ENCODE measurements at places on chromosomes 12 and 14.

- no peak for DNase-seq
These were observed 90.0 kb downstream of the SINHCAF start for GRCh38 chr12:31235868-31236395.

- DNase-seq, result no peak
These were observed 5.5 kb upstream of the GPR132 start for GRCh38 chr14:105070760-105071137.

DNA sequence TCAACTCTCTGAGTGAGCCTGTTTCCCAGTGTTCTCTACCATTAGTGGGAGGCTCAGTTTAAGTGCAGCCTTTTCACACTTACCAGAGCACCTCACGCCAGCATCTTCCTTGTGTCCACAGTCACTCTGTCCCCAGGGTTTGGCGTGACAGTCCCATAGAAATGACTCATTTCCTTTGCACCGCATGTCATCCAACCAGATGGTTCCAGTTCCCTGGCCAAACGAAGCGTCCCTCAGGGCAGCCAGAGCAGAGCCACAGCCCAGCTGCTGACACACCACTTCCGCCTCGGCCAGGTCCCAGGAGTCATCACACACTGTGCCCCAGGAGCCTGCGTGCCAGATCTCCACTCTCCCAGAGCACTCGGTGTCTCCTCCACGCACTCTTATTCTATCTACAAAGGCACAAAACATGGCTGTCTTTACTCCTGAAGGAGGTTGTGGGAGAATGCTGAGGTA is 65.4 kb downstream of the ACSM4 start:
- no peak for DNase-seq

GRCh38 chr12:113796852-113797534 is 169.1 kb downstream of the RBM19 start:
- DNase-seq, result no peak

DNA sequence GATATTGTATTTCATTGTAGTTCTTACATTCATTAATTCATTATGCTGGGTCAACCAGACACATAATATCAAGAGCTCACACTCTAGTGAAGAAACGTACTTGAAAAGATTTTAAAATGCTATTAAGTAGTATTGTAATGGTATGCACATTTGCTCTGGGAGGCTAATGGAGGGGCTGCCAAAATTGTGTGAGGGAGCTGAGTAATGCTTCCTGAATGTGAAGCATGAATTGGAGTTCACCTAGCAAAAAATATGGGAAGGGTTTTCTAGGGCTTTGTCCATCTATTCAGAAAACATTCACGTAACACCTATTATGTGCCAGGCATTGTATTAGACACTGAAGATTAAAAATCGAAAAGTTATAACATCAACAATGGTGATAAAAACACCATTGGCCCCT is 403.8 kb upstream of the PDE3A start:
- no peak for DNase-seq

DNA sequence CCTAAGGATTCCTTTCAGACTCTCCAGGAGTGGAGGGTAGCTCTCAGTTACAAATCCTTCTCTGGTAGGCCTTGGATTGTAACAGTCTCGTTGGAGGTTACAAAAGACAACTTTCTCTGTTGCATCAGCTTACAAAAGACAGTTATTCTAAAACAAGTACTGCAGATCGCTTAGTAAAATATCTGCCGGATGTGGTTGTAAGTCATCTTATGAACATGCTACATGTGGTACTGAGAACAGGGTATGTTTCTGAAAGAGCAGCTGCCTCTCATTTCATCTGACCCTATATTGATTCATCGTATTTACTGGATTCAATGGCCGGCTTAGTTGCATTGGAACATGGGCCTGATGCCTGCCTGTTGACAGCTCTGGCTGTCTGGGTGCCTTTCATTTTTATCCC is 157.4 kb downstream of the PTCSC3 start:
- DNase-seq, result no peak

DNA sequence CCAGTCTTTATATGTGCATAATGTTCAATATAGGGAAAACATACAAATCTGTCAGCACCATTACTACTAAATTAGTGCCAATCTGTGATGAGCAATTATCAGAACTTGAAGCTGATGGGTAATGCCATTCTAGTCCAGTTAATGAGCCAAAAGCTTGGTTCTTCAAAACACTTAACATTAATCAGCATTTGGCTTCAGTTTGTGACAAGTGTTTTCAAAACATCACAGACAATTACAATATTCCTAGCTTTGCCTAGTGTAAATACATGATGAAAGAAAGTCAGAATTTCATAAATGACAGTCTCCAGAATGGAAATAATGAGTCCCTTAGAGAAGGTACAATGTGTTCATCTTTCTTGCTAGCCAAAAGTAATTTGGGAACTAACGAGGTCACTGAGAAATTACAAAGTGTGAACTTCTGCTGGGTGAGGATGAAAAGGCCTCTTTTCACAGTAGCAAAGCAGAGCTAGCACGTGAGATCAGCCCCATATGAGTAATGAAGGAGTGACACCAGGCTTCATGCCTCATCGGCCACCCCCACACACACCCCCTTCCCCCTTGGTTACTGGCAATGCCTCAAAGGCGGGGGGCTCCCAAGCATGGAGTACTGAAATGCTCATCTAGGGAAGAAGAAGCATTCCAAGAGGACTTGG is 180.6 kb upstream of the EEA1 start:
- no peak for DNase-seq

DNA sequence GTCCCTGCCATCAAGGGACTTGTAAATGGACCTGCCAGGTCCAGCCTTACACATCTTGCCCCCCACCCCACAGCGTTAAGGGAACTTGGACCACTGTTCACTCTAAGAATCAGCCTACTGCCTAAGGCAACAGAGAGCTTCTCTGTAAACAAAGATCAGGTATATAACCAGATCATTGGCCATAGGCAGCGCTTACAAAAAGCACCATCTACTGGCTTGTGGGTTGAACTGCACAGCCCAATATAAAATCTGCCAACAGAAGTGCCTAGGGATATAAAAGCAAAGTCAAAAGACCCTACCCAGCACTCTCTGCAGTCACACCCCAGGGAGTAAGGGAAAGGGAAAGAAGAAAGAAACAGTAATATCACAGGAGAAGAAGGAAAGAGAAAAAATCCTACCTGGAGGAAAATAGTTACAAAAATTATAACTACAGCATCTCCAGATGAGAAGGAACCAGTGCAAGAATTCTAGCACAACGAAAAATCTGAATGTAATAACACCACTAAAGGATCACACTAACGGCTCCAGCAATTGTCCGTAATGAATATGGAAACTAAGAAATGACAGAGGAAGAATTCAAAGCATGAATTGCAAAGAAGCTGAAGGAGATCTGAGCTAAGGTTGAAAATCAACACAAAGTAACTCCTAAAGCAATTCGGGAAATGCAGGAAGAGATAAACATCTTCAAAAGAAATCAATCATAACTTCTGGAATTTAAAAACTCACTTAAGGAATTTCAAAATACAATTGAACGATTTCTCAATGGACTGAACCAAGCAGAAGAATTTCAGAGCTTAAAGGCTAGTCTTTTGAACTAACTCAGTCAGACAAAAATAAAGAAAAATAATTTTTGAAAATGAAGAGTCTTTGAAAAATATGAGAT is 95.2 kb upstream of the PCED1B start:
- DNase-seq, result no peak

- no peak for DNase-seq
These were observed 413 bp downstream of the LRP6 start for GRCh38 chr12:12266389-12266872.

GRCh38 chr14:29926701-29927375 is 809 bp downstream of the PRKD1 start:
- DNase-seq, result peak; percentile 25

GRCh38 chr14:75875958-75876357 is 105.8 kb downstream of the TGFB3 start:
- no peak for DNase-seq

DNA sequence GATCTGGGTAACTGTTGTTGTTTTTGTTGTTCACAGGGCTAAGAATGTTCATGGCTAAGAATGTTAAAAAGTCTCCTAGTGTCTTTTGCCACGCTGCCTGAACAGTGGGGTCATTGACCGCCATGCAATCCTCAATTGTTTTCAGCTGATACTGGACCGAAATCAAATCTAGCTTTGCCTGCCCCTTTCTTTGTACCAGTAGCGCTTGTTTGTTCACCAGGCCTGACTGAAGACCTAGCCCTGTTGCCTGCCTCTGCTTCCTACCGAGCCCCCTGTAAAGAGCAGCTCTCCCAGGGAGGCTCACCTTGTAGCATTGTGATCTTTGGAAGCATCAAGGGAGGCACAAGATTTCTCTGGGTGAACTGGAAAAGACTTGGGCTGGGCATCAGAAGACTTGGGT is 6.7 kb downstream of the PSEN1 start:
- DNase-seq, result no peak

GRCh38 chr12:9364224-9365176 is 156.3 kb upstream of the PZP start:
- DNase-seq, result no peak

- no peak for DNase-seq
These were observed 19.1 kb downstream of the TPCN1 start for GRCh38 chr12:113240395-113240794.

DNA sequence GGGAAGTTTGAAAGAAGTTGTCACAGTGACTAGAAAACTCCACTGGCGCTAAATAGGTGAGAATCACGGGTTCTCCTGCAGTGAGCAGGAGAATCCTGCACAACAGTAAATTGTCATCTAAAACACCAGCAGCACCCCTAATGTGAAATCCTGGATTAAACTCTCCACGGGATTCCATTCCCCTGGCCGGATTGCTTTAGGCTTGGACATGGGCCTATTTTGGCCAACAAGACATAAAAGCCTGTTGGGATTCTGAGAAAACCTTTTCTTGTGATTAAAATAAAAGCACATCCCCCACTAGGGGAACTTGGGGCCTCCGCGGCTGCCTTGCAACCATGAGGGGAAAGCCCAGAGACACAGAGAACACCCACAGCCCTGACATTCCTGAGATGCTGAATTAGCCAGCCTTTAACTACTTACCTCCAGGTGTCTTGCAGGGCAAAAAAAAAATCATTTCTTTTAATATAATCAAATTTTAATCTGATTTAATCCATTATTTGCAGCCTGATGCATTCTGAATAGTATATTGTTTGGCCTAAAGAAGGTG is 21.0 kb upstream of the TSPAN11 start:
- DNase-seq, result no peak

GRCh38 chr14:26180221-26180620 is 417.6 kb downstream of the NOVA1 start:
- no peak for DNase-seq

DNA sequence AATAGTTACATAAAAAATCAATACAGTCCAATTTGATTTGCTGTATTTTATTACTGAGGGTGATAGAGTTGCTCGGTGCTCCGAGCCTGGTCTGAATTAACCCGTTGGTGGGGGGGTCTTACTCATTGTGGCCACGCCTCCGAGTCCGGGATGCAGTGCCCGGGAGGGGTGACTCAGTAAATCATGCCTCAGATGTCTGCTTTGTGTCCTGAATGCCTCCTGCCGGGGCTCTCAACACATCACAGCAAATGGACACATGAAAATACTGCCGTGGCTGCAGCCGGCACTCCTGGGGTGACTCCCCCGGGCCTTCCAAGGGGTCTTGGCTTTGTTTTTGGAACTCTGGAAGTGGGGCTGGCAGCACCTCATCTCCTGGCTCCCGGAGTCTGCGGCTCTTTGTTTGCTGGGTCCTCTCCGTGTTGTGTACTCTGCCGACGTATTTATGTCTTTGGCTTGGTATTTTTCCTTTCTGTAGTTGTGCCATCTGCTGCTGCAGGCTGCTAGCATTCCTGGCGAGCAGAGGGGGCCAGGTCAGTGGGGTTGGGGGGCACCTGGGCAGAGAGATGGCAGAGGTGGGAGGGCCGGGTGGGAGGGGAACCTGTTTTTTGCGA is 129.0 kb downstream of the AACS start:
- no peak for DNase-seq

DNA sequence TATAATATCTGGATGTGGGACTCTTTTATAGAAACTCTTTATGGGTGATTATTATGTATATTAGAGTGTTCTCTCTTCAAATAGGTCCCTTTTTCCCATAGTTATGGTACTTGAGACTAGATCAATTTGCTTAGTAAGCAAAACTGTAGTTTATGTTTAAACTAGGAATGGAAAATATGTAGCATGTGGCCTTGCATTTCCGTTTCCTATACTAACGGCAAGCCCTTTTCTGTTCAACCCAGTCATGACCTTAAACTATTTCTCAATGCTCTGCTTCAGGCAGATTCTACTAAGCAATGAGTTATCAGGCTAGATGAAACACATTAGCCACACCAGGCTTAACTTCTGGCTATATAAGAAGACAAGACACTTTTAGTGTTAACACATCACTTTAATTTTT is 84.6 kb downstream of the OTOGL start:
- DNase-seq, result no peak

GRCh38 chr12:90060031-90060430 is 351.4 kb upstream of the ATP2B1 start:
- no peak for DNase-seq

DNA sequence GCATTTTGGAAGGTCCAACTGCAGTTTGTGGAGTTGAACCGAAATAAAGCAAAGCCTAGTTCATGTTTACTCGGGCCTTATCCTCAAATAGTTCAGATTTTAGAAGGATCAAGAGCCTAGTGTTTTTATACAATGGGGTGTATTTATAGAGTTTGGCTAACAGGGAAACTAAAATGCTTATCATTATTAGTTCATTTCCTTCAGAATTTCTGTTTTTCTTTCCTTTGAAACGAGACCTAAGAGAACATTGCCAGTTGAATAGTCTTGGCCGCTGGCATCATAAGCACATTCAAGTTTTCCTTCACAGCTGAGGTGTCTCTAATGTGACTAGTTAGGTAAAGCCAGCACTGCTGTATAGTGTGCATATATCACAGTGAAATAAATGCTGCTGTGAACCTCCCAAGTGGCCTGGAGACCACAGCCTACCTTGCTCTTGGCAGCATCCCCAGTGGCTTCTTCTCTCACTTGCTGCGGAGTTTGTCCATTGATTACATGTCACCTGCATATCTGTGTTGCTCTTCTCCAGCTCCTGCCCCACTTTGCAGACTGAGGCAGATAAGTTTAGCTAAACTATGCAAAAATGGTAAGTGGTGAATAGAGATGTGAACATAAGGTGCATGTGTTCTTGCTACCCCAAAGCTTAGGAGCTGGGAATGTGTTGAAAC is 88.8 kb downstream of the ANO6 start:
- no peak for DNase-seq
